GOT3 (cell line): ENCODE measurements at places on chromosomes 4 and X.

GRCh38 chr4:100062921-100063320 is 112.8 kb upstream of the H2AZ1 start:
- DNase-seq, result no peak

DNA sequence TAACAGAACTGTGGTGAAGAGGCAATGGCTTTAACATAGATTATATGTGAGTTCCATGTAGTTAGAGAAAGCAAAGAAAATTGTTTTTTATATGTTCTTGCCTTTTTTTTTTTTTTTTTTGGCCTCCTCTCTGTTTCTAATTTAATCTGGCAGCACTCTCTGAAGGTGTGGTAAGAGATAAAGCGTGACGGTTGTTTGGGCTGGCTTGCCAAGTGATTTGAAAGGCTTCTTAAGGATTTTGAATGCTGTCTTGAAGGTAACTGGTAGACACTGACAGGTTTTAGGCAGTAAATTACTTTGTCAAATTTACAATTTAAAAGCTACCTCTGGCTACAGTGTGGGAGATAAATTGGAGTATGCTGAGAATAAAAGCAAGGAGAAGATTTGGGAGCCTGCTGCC is 269.3 kb upstream of the HS3ST1 start:
- no peak for DNase-seq

DNA sequence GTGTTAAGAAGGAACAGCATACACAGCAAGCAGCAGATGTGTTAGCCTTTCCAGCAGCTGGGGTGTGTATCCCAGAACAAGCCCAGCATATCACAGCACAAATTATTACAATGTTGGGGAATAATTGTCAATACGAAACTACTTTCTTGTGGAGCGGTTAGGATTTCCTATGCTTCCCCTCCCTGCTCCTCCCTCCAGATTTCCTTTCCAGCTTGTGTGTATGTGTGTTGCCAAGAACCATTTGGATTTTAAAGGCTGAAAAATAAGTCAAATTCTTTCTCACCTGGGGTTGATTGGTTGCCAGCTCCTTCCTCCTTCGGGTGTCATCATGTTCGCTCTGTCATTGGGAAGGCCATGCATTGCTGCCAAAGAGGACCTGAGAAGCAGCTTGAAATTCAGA is 178.2 kb upstream of the FRMPD4 start:
- no peak for DNase-seq

DNA sequence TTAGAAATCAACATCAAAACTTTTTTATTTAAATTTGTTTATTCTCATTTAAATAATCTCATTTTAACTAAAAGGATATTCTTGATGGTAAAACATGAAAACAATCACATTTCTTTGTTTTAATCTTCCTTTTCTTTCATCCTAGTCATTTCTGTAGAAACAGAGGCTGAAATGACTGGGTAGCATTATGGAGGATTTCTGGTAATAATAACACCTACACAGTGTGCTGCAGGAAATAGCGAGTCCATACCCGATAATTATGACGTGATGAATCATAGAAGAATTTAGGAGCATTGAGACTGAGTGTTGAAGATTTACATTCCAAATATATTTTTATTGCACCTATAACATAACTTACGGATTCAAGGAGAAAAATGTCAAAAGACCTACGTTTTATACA is 31.4 kb upstream of the BBS12 start:
- DNase-seq, result no peak

DNA sequence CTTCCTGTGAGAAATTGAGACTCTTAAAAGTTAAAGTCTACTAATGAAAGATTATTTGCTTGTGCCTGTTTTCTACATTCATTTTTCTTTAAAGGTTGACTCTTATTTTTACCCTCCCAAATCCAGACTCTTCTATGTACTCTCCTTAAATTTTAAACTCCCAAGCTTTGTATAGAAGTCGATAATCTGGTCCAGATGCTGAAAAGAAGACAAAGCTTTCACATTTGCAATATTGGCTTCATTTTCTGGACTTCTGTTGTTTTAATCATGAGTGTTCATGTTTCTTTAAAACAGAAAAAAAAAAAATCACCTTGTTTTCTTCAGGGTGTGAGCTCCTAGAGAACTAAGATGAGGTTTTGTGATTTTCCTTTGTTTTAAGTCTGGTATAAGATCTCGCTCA is 53.2 kb upstream of the TBC1D14 start:
- DNase-seq, result no peak
